ACHN (cell line): ENCODE measurements at places on chromosomes 4 and X.

GRCh38 chr4:175346376-175346775, 428.2 kb downstream of the ADAM29 start:
- DNase-seq: no peak

- no peak for DNase-seq
Measured at GRCh38 chrX:9326369-9326768, 138.5 kb upstream of the TBL1X start.

DNA sequence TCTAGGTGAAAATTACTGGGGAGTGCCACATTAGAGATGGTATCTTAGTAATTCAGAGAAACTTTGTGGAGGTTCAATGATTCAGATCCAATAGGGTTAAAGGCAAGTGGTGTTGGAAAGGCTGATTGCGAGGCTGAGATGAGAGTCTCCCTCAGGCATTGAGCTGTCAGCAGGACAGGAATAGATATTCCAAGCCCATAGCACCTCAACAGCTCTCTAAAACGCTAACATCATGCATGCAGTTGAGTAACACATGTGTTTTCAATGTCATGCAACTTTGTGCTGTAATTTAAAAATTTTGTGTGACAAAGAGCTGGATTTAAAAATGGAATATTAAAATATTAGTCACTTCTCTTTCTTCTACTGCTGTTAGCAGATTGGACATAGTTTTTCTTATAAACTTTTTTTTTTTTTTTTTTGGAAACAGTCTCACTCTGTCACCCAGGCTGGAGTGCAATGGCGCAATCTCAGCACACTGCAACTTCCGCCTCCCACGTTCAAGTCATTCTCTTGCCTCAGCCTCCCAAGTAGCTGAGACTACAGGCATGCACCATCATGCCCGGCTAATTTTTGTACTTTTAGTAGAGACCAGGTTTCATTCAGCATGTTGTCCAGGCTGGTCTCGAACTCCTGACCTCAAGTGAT, 173.5 kb upstream of the C1QTNF7 start:
- DNase-seq: no peak

- no peak for DNase-seq
Measured at GRCh38 chr4:53307819-53308780, 57.8 kb downstream of the SCFD2 start.

- DNase-seq: no peak
Measured at GRCh38 chrX:104707572-104707971, 141.6 kb downstream of the IL1RAPL2 start.

DNA sequence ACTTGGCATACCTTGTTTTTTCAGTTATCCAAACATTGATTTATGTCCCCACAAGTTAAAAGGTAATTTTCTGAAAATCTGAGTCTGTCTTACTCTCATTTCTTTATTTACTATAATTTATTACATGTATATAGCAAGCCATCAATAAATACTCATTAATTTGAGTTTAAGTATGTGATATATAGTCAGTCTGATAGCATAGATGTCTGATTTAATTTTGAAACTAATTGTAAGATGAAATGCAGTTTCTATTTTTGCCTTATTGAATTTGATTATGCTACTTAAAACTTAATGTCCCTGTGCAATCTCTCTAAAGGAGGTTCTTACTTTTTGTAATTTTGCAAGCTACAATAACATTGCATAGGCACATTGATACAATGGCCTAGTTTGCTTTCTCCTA, 2418.6 kb downstream of the ARAP2 start:
- no peak for DNase-seq

DNA sequence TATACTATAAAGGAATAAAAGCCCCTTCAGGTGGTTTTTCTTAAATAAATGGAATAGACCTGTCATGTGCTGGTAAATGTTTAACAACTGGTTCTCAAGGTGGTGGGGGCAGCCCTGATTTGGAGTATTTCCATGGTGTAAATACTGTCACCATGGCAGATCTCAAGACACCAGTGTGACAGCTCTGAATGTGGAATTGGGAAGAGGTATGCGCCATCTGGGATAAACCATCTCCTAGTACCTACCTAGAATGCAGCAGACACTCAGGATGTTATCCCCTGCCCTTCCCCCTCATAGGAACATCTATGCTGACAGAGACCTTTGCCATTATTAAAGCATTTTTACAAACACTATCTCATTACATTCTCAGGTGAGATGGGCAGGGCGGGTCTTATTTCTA, 26.4 kb upstream of the TMSB4X start:
- no peak for DNase-seq

DNA sequence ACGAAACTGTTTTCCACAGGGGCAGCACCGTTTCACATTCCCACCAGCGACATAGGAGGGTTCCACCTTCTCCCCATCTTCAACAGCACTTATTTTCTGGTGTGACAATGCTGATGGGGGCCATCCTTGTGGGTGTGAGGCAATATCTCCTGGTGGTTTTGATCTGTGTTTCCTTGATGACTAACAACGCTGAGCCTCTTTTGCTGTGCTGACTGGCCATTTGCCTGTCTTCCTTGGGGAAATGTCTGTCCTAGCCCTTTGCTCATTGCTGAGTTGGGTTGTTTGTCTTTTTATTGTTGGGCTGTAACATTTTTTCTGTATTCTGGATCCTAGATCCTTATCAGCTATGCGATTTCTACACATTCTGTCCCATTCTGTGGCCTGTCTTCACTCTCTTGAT, 33.7 kb downstream of the ATP2B3 start:
- no peak for DNase-seq

- no peak for DNase-seq
Measured at GRCh38 chr4:83318666-83319065, 16.0 kb downstream of the HPSE start.

GRCh38 chr4:123031664-123032063, 109.3 kb upstream of the NUDT6 start:
- DNase-seq: no peak

DNA sequence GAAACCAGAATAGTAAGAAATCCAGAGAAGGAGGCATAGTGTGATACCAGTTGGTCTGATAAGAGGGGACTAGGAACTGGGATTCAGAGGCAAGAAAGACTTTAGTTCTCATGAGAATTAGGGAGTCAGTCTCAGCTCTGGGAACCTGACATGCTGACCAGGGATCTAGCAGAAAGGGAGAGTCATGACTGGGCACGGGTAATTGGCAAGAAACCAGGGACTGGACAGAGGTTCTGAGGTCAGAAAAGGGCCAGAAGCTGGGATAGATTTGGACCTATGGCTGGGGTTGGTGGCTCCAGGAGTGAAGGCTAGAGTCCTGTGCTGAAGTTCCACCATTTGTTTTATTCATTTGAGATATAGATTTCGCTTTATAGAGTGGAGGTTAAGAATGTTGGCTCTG, 110.2 kb upstream of the C1GALT1C1 start:
- no peak for DNase-seq

GRCh38 chrX:124862301-124862700, 457.4 kb upstream of the TEX13C start:
- DNase-seq: no peak

GRCh38 chr4:26239801-26240200, 81.0 kb upstream of the RBPJ start:
- no peak for DNase-seq

DNA sequence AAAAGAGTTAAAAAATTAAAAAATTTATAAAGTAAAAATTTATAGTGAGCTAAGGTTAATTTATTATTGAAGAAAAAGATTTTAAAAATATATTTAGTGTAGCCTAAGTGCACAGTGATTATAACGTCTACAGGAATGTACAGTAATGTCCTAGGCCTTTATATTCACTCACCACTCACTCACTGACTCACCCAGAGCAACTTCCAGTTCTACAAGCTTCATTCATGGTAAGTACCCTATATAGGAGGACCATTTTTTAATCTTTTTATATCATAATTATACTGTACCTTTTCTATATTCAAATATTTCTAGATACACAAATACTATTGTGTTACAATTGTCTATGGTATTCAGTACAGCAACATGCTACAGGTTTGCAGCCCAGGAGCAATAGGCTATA, 1623.2 kb downstream of the RPA4 start:
- DNase-seq: no peak

GRCh38 chrX:107730991-107731766, 44.4 kb downstream of the TSC22D3 start:
- no peak for DNase-seq

DNA sequence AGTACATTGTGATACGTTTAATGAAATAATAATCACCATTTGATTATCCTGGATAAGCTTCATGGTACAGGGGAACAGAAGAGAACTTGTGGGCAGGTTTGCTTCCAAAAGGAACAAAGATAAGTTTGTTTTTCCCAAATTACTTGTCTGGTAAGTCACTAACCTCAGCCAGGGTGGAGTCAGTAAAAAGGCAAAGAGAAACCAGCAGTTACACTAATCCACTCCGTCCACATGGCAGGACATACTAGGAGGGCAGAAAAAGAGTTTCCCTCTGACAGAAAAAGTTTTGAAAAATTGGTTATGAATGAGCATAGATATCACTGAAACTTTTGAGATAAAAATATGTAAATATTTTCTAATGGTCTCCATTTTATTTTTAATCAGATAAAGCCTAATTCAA, 285.9 kb downstream of the IL15 start:
- no peak for DNase-seq

- no peak for DNase-seq
Measured at GRCh38 chr4:19119904-19120560, 1098.5 kb upstream of the LCORL start.

- no peak for DNase-seq
Measured at GRCh38 chr4:38316045-38316444, 348.0 kb upstream of the KLF3 start.

- no peak for DNase-seq
Measured at GRCh38 chr4:127069675-127070074, 563.1 kb upstream of the INTU start.

GRCh38 chr4:116982656-116983055, 102.7 kb downstream of the TRAM1L1 start:
- DNase-seq: no peak

GRCh38 chr4:98746936-98747335, 88.5 kb upstream of the TSPAN5 start:
- DNase-seq: no peak

DNA sequence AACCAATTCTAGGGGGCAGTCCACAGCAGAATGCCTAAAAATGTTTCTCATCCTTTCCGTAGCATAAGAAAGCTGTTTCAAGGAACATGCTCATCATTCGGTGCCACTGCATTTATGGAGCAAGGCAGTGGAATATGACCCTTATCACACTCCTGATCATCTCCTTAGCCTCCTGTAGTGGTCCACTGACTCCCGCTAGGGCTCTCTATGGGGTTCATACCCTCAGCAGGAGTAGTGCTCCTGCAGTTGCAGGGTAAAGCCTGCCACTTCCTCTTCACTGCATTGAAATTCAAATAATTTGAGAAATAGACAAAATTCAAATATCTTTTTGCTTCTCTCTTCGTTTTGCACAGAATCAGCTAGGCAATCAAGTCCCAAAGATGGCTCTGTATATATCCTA, 107.0 kb downstream of the NDST3 start:
- no peak for DNase-seq

GRCh38 chr4:5048721-5049120, 2.6 kb upstream of the STK32B start:
- no peak for DNase-seq

GRCh38 chrX:16711219-16711811, 1.2 kb downstream of the CTPS2 start:
- no peak for DNase-seq

DNA sequence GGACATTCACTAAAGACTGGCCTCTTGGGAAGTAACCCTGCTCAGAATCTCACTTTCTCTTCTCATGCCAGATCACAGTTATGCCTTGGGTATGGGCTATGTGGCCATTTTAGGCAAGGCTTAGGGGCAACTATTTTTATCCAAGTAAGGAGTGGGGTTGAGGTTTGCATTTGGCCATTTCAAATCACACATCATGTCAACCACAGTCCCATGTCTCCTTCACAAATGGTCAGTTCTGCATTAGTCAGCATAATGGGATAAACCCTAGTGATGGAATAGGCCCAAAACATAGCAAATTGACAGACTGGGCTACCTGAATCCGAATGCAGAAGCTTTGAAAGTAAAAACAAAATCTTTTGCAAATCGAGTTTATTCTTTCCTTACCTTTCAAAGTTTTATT, 827 bp upstream of the RTL3 start:
- no peak for DNase-seq

DNA sequence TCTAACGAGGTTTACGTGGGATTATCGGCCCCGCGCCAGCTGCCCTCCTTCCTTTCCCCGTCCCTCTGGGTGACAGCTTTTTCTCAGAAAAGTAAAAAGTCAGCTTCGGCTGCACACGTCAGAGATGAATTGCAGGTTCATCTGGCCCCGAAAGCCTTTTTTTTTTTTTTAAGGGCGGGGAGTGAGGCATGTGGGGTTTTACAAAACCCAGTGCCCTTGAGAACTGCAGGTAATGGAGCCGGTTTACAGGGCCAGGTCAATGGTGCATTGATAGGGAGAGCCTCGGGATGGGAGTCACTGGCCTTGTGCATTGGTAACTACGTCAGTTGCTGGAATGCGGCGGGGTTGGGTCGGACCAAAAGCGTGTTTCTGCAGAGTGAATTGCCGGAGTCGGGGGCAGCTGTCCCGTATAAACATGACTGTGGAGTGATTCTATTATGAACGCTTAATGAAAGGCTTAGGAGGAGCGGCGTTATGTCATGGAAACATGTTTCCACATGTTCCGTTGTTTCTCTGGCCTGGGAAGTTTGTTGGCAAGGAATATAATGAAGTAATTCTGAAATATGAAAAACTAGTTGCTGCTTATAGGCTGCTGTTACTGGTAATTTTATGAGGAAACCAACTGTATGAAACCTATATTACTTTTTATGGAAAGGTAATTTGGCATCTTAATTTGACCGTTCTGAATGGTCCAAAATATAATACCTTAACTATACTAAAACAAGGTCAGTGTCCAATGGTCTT, 1.1 kb downstream of the HSPA4L start:
- DNase-seq: peak; percentile 79

GRCh38 chr4:139171876-139172691, 4.9 kb downstream of the ELF2 start:
- DNase-seq: peak; percentile 69

GRCh38 chrX:99887918-99888317, 522.2 kb downstream of the PCDH19 start:
- no peak for DNase-seq

DNA sequence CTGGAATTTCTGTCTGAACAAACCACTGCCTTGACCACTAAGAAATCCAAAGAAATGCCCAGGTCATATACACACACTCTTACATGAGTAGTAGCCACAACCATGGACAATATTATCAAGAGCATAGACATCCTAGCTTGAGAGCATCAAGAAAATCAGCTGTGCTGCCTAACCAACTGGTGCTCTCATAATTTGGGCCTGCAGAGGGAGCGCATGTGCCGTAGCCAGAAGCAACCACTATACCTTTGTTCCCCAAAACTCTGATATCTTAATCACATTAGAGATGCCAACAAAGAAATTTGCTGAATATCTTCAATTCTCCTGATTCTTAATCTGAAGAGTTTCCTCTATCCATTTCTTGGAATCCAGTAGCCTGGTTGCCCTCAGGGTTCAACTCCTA, 163.6 kb downstream of the ZNF674 start:
- peak; percentile 15 for DNase-seq
